Motor neuron (in vitro differentiated cells): ENCODE measurements at places on chromosomes 5 and 9.

- no peak for ATAC-seq
These were observed 549.0 kb upstream of the ZNF608 start for GRCh38 chr5:125295405-125295872.

DNA sequence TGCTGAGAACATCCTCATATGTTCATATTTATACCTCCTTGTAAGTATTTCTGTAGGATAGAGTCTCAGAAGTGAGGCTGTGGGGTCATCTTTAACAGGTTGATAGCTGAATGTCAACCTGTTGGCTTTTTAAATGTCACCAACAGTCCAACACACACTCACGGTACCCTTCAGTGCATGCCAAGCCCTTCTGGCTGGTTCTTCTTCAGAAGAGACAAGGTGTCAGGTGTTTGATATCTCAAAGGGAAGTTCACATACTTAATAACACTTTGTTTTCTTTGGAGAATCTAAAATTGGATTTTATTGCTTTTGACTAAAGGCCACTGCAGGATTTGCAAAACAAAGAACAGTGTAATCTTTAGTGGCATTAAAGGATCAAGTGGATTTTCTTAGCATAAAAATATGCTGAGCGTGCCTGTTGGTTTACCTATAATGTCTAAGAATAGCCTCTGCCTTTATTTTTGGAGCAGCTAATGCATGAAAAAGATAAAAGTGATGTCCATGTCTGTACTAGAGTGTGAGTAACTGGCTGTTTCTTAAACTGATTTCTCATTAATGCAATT, 58.2 kb downstream of the RGS3 start:
- ATAC-seq, result no peak

DNA sequence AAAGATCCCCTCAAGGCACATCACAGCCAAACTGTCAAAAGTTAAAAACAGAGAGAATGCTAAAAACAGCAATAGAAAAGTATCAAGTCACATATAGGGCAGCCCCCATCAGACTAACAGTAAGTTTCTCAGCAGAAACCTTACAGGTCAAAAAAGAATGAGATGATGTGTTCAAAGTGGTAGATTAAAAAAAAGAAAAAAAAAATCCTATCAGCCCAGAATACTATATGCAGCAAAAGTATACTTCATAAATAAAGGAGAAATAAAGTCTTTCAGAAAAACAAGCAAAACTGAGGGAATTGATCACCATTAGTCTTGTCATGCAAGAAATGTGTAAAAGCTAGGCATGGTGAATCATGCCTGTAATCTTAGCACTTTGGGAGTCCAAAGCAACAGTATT, 99.9 kb upstream of the RAD23B start:
- no peak for ATAC-seq

DNA sequence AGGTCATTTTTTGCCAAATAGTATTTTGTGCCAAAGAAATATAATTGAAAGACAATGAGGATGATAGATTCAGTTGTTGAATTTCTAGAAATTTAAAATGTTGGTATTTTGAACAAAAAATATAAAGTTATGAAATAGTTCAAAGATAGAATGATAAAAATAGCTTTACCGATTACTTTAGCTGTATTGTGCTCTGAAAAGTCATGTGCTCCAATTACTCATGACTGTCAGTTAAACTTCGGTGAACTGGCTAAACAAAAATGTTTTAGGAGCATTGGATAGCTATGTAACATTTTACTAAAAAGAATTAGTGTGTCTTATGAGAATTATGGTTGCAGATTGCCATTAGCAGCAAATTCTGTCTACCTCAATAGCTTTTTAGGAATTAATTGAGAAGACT, 177.3 kb upstream of the VCAN start:
- no peak for ATAC-seq

DNA sequence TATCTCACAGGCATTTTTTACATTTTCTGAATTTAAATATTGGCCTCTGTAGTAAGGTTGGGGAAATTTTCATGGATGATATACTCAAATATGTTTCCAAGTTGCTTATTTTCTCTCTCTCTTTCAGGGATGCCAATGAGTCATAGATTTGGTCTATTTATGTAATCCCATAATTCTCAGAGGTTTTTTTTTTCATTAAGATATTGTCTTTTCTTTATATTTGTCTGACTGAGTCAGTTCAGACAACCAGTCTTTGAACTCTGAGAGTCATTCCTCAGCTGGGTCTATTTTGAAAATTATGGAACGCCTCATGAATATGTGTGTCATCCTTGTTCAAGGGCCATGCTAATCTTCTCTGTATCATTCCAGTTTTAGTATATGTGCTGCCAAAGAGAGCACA, 223.2 kb downstream of the PCSK1 start:
- no peak for ATAC-seq

- peak; percentile 71 for ATAC-seq
These were observed 5.1 kb upstream of the CDX1 start for GRCh38 chr5:150161242-150162141.

DNA sequence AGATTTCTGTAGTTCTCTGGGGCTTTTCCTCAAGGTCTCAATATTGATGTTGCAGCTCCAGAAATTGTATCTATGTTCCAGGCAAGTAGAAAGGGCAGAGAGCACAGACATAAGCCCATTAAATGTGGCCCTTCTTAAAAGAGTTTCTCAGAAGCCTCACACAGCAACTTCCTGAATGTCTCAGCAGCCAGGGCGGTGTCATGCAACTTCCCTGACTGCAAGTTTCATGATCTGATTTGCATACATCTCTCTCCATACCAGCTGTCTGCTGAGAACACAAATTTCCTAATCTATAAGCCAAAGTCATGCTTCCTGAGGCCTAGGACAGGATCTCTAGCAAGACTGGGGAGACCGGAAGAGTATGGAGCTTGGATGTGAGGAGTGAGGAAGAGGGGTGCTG, 13.0 kb downstream of the RGS7BP start:
- no peak for ATAC-seq

DNA sequence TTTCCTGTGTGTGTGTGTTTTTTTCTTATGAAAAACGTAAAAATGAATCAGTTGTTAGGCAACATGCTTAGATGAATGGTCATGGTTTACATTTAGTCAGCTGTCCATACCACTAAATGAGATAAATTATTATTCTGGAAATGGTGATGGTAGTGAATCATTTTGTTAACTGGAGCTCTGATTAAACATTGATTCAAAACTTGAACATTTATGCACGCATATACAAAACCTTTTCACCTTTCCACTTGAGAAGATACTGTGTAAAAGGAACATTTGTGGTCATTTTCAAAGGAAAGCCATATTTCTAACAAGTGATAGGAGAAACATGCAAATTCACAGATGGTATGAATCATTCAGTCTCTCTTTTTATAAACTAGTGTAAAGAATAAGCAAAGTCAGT, 162.0 kb downstream of the SLC25A46 start:
- peak; percentile 59 for ATAC-seq

DNA sequence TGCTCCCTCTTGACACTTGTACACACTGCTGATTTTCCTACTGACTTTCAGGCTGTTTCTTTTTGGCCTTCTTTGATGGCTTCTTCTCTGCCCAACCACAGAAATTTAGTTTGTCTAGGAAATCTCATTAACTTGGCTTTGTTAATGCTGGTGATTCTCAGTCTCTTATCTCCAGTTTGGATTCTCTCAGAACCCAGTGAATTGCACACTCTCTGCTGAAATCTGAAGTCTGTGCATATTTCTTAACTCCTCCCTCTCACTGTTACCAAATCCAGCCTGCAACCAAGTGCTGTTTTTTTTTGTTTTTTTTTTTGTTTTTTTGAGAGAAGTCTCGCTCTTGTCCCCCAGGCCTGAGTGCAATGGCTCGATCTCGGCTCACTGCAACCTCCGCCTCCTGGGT, 117.2 kb downstream of the CDC42SE2 start:
- no peak for ATAC-seq

DNA sequence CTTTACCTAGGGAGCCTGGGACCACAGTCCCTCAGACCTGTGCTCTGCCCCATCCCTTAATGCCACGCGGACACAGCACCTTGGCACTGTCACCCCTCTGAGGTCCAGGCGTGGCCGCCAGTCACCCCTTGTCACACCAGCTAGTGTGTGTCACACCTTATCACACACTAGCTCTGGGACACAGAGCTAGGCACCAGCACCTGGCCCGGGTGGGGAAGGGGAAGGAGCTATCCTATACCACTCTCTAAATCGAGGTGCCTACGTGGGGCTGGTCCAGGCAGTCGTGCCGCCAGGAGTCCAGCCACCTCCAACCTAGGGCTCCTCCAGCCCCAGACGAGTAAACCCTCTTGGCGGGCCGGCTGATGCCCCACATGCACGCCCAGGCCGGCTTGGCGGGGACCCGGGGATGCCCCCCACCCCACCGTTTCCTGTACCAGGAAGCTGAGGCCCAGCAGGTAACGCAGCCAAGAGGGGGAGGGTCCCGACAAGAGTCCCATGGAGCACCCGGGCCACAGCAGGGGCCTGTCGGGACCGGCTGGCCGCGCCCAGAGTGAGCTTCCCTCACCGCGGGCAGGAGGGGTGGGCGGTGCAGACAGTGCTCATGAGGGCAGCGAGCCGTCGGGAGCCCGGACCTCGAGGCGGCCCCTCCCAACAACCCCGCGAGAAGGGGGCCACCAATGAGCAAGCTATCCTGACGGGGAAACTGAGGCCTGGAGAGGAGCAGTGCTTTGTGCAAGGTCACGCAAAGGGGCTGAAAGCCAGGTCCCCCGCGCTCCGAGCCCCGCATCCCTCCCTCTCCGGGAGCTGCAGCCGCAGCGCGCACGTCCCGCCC, 550 bp downstream of the CORO2A start:
- peak; percentile 33 for ATAC-seq

DNA sequence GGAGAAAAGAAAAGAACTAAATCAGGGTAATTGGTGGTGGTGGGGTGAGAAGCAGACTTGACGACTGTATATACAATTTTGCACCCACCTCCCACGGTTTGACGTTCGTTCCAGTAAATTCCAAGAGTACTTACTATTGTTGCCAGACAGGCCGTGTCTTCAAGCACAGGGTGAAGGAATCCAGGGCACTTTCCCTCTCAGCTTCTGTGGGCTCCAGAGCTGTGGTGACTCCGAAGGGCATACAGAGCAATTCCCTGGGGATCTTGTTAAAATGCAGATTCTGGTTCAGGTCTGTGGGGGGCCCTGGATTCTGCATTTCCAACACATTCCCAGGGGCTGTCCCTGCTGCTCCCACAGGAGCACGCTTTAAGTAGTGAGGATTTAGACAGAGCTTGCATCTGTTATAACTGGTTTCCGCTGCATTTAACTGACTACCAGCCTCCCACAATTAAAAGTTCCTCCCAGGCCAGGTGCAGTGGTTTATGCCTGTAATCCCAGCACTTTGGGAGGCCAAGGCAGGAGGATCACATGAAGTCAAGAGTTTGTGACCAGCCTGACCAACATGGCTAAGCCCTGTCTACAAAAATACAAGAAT, 49.3 kb upstream of the FANCC start:
- no peak for ATAC-seq

GRCh38 chr5:158755986-158756385, 343.7 kb downstream of the EBF1 start:
- no peak for ATAC-seq

- ATAC-seq, result no peak
These were observed 309.3 kb upstream of the SEMA6A start for GRCh38 chr5:116883875-116884274.

GRCh38 chr5:68026092-68026885, 189.3 kb upstream of the PIK3R1 start:
- no peak for ATAC-seq

- peak; percentile 26 for ATAC-seq
These were observed 541 bp downstream of the GNPDA1 start for GRCh38 chr5:142012186-142012785.

DNA sequence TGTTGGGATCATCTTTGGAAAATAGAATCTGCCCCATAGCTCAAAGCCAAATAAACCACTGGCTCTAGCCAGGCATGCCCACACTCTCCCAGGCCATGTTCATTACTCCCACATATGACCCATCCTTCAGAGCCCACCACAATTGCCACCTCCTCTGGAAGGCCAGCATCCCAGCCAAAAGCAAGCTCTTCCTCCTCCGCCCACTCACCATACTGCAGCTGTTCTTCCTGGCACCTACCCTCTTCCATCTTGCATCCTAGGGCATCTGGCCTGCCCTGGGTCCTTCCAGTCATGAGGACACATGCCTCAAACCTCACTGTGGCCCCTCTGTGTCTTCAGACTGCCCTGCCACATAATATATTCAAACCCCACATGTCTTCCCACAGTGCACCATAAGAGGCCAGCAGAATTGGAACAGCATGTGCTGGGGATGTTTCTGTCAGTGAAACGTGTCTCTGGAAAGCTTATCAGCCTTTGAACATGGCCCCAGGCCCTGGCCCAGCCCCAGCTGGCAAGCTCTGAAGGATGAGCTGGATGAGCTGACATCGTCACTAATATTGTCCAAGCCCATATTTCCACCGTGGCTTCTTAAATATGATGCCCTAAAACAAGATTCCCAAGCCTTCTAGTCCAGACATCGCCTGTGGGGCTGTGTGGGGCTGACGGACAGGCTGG, 230.8 kb downstream of the AGTPBP1 start:
- no peak for ATAC-seq

GRCh38 chr5:13540168-13540750, 404.2 kb downstream of the DNAH5 start:
- ATAC-seq, result no peak

DNA sequence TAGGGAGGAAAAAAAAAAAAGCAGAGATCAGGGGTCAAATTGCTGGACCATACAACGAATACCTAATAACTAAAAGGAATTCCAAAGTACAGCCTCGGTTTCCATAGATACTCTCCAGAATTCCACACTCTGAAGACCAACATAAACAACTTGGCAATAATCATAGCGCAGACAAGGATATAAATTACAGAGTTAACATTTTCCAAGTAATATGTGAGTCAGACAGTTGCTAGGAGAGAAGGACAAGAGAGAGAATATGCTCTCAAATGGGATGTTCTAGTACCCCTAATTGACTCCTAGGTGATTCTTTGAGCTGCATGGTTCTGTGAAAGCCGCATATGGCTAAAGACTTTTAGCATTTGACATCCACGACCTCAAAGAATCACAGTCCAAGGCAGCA, 165.2 kb downstream of the FRMD3 start:
- ATAC-seq, result no peak

DNA sequence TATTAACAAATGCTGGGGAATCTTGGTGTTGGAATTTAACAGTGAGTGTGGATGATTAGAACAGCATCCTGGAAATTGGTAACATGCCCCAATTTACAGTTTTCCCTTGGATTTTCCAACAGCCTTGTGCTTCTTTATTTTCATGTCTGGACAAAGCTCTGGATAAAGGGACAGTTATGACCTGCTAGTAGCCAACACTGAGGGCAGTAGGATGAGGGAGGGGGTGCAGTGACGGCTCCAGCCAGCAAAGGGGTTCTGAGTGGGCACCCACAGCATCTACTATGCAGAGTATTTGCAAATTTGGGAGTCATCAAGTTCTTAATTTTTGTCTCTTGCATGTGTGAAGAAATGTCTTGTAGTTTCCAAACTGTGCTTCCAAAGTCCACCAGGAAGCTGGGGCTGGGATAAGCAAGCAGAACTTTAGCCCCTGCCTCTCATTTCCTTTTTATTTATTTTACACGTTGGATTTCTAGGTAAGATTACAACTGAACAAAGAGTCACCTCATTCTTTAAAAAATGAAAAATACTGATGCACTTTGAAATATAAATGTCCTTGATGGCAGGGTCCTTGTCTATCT, 63.0 kb upstream of the SELENOP start:
- no peak for ATAC-seq
